ENCODE measurements at places on chromosomes 3 and 15.

- DNase-seq, result peak; percentile 7
Observed at GRCh38 chr3:54900838-54901591, 26.8 kb downstream of the LRTM1 start.

GRCh38 chr3:29333576-29333975 is 52.7 kb downstream of the RBMS3 start:
- no peak for DNase-seq

DNA sequence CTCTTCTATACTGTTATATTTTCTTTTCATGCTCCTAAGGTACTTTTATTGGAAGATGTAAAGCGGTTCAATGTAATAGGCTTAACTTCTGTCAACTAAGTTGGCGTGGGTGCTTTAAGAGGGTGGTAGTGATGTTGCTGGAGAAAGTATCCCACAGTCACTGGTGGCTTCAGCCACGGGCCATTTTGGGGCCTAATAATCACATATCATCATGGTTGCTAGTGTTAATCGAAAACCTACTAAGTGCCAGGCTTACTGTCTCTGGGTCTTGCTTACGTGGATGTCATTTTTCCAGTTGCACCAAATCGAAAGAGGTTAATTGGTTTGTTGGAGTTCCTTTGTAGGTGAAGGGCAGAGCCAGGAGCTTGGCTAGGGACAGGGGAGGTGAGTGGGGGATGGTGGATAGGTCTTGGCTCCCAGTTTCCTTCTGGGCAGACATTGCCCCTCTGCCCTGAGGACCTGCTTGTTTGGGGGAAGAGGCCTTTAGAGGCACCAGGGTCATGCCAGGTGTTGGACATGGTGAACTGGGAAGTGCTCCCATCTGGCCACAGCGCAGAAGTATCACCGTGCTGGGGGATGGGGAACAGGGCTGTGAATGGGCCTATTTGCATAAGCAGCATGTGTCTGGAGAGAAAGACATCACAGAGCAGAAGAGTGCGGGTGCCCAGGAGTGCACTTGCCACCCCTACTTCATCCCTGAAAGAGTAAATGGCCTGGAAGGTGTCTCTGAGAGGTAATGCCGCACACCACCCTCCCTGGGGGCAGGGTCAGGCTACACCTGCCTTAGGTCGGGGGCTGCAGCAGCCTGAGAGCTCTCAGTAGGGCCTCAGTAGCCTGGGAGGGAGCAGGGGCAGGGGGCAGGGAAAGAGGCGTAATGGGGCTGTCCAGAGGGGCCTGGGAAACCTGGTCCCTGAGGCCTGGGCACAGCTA is 62.4 kb upstream of the POLG start:
- DNase-seq, result peak; percentile 38

GRCh38 chr3:80213086-80213485 is 445.3 kb upstream of the ROBO1 start:
- DNase-seq, result peak; percentile 1

- peak; percentile 38 for DNase-seq
Observed at GRCh38 chr3:108133048-108133369, 42.2 kb upstream of the CD47 start.

- DNase-seq, result no peak
Observed at GRCh38 chr3:63441262-63441661, 163.2 kb downstream of the SYNPR start.

GRCh38 chr3:94735354-94735753 is 672.5 kb downstream of the NSUN3 start:
- peak; percentile 24 for DNase-seq

GRCh38 chr3:140465988-140466387 is 211.9 kb upstream of the TRIM42 start:
- no peak for DNase-seq

DNA sequence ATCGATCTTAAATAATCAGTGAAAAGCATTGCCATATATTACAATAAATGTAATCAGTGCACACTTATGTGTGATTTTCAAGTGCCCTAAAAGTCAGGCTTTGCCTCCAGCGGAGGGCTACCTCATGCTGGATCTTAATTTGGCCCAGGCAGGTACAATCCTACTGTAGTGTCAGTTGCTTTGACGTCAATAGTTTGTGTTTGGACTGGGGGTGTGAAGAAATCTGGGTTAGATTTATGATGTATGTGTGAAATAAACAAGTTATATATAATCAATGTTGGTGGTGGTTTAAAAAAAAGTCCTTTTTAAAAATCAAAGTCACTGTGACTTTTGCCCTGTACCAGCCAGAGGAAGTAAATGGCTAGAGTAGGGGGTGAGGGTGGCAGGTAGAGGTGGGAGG is 14.0 kb upstream of the RASGRP1 start:
- DNase-seq, result no peak

DNA sequence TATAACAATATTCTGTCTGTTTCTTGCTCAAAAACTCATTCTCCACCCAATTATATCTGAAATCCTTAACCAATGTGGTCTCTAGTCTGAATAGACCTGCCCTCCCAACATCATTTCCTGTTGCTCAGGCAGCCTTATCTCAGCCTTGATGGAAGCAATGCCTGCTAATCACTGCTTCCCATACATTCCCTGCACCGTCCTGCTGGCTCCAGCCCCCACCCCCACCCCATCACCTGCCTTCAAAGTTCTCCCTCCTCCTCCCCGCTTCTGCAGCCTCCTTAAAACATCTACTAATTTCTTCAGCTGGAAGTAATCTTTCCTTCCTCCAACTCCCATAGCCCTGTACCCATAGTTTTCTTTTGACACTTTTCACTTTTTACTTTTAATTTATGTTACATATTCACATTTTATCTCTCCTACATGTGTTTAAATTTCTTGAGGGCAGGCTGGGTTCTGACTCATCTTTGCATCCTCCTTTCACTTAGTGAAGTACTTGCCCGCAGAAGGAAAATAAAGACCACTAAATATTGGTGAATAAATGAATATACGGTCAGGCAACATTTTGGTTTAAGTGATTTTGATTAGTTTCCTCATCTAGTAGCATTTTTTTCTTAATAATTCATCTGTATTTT is 98.2 kb downstream of the MEIS2 start:
- no peak for DNase-seq

DNA sequence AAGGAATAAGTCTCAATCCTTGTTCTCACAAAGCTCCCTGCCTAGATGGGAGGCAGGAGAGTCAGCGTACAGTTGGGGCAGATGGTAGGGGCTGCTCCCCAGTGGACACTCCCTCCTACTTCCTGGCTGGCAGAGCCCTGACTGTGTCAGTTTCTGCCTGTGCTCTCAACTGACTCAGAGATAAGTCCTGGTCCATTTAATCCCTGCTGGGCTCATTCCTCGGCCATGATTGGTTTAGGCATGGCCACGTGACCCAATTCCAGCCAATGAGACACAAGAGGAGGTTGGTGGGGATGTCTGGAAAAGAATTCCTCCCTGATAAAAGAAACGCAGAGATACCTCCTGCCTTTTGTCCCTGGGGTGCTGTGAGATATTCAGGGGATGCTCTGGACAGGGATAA is 118.1 kb upstream of the SLC6A11 start:
- DNase-seq, result peak; percentile 96

- no peak for DNase-seq
Observed at GRCh38 chr3:22377421-22377820, 626.4 kb upstream of the ZNF385D start.
